ENCODE measurements at places on chromosomes 7 and 10. TPM values are rescaled to one million over a fixed set of nuclear protein-coding genes. Genes with fewer than 3 reads are reported as not detected.

DNA sequence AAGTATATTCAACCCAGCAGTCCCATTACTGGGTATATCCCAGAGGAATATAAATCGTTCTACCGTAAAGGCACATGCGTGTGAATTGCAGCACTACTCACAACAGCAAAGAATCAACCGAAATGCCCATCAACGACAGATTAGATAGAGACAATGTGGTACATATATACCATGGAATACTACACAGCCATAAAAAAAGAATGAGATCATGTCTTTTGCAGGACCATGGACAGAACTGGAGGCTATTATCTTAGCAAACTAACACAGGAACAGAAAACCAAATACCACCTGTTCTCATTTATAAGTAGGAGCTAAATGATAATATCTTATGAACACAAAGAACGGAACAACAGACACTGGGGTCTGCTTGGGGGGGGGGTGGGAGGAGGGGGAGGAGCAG lies 44.3 kb upstream of the KLHL7 start:
- DNase-seq: no peak

- no peak for DNase-seq
Measured at GRCh38 chr7:121402701-121403100, 6.6 kb upstream of the FAM3C start.

GRCh38 chr7:129946282-129946681 lies 6.5 kb downstream of the UBE2H start:
- DNase-seq: no peak

GRCh38 chr10:117796130-117796745 lies 250.5 kb downstream of the RAB11FIP2 start:
- no peak for DNase-seq

DNA sequence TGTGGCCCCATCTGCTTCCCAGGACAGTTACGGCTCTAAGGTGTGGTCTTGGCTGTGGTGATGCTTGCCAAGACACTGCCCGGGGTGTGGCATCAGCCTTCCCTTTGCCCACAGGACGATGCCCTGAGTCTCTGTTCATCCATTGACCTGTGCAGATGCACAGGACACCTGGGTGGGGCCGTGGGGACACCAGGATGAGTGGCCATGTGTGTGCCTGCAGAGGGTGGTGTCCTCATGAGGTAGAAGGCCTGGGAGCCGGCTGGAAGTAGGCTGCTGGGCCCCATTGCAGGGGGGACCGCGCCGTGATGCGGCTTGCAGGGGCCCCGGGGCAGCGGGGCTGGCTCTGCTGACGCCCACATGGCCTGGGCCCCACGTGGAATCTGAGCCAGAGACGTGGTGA lies 22.4 kb upstream of the PWWP2B start:
- DNase-seq: no peak

DNA sequence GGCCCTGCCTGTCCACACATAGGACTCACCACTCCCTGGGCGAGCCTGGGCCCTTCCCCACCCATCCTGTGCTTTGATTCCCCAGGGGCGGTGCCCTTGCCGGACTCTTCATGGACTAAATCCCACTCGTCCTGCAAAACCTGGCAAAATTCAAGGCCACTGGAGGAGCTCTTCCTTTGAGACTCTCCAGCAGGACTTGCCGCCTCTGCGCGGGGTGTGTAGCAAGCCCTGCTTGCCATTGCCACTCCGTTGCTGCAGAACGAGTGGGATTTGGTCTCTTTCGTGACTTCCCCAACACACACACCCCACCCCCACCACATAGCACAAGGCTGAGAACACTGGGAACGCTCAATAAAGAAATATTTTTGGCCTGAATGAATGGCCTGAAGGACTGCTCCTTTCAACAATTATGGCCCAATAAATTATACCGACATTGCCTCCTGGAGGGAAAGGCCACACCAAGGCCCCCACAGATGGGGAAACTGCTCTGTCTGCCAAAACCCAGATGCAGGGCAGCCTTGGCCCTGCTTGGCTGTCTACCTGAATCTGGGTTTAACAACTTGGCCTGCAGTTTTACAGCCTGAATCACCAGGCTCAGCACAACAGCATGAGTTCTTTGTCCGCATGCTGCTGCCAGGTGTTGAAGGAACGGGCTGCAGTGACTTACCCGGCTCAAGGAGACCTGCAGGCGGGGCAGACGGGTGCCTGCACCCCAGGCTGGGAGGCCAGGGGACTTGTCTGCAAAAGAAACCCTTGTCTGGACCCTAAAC lies 72.8 kb upstream of the KAT6B start:
- no peak for DNase-seq

DNA sequence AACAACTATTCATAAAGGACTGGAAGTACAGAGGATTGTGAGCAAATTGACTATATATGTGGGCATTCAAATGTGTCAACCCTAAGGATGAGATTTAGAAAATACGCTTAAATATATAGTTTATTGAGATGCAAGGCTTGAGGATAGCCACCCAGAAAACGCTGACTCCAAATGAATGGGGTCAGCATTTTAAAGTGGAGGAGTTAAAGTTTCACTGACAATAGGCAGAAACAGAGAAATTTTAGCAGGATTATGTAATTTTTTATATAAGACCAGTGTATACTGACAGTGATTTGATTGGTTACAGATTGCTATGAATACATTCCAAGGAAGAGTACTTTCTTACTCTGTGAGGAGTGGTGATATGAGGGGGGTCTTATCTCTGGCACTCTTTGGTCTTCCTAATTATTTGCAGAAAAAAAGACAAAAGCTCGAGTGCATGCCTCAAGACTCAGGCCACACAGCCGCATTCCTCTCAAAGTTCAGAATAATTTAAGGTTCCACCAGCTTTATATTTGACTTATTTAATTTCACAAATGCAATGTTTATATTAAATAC lies 38.6 kb upstream of the ARL4A start:
- no peak for DNase-seq

DNA sequence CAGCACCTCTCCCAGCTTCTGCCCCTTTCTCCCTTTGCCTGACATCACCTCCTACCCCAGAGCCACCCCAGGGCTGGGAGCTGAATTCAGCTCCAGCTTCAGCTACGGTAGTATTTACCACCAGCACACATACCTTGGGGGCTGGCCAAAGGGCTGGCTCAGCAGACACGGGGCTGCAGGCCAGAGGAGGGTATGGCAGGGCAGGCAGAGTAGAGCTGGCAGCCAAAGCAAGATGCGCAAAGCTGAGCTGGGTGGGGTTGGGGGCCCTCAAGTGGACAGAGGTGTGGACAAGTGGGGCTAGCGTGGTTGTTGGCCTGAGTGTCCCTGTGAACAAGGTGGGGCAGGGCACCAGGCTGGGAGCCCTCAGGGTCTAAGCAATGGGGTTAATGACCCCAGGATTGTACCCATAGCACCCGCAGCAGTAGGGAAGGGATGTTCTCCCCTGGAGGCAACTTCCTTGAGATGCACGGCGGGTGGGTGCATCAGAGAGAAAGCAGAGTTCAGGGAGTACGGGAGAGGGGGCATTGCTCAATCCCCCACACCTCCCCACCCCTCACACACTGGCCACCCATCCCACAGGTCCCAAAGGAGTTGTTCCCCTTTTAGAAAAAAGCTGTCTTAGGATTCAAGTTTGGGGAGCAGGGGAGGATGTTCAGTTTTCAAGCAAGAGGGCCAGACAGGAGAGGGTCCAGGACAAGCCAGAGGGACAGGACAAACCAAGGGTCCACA lies 8.0 kb downstream of the VSIR start:
- DNase-seq: no peak

GRCh38 chr7:3289996-3290395 lies 11.1 kb upstream of the SDK1 start:
- peak; percentile 47 for DNase-seq

DNA sequence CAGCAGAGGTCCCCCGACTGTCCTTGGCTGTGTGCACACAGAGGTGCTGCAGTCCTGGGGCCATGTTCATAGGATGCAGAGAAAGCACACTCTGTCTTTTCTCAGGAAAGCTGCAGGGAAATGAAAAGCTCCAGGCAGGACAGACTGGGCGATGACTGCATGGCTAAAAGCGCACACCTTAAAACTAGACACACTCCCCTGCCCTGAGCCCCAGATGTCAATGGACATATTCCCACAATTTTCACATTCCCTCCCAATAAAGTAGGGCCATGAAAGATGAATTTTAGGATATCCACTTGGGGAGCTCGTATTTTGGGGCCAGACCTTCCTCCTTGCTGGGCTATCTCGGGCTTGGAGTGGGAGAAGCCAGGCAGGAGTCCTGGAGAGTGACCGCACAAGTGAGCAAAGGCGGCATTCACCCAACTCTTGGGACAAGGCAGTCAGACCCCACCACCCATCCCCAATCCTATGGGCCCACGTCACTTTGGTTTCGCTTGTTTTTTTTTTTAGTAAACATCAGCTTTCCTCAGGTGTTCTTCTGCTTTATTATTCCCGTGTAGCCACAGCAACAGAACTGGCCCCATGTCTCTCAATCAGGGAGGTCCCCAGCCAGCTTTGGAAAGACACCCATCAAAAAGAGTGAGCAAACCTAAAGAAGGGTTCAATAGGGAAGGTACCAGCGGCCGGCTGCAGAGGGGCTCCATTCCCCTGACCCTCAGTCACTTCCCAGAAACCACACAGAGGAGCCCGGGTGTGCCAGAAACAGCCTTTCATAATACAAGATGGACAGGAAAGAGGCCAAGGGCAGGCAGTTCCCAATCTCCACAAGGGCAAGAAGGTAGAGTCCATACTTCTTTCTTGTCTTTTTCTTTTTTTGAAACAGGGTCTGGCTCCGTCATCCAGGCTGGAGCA lies 12.7 kb downstream of the GPRIN2 start:
- DNase-seq: no peak

DNA sequence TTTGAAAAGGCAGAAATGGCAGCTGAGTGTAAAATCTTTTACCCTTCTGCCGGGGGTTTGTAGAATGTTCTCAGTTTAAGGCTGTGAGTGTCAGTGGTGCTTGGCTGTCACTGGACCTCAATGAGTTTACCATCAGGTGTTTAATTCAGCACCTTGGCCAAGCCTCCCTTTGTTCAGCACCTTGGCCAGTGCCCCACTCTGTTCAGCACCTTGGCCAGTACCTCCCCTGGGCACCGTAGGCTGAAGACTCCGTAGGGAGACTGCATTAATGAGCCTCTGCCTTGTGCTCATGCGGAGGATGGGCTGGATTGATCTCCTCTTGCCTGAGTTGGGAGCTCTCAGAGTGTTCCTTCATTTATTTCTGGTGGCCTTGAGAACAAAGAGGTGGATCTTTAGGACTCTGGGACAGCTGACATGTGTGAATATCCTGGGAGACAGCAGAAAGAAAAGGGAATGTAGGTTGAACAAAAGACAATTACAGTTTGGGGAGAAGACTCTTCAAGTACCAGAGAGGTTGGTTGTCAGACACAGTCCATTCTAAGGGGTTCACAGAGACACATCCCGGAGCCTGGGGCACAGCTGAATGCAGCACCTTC lies 1.6 kb downstream of the FAM24A start:
- peak; percentile 53 for DNase-seq

SLC35G1 gene
- 5.3 TPM for total RNA-seq

TRIM50 gene
- not detected for total RNA-seq

SPDYE2 gene
- total RNA-seq: not detected

PPP1R3C gene
- total RNA-seq: 0.61 TPM
